ENCODE measurements at places on chromosomes 3 and 15. TPM values are rescaled to one million over a fixed set of nuclear protein-coding genes. Genes with fewer than 3 reads are reported as not detected.

The SLC28A2 gene
- total RNA-seq, result 0.23 TPM

DNA sequence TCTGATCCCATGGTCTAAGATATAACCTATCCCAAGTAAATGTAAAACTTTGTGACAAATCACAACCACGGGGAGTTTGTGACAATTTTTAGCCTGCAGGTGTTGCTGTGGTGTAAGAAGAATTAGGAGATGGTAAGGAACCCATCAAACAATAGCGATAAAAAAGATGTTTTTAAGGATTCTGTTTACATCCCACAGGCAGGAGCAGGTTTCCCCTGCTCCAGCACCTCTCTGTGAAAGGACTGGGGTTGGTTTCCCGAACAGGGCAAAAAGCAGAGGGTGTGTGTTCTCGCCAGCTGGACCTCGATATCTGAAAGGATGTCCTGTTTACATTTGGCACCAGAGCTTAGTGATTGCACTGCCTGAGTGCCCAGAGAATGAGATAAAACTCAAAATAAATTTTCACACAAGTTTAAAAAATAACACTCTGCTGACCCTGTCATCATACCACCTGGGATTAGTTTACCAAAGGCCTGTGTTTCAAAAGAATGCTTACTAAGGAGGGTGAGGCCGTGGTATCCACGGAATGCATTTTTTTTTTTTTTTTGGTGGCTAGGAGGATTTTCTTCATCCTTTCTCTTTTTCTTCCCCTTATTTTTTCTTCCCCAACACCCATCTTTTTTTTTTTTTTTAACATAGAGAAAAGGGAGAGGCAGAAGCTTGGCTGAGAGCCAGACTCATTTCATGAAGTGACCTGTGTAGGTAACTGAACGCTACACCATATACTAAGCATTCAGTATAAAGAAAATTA, 151.8 kb upstream of the DPH6 start:
- H3K27ac ChIP-seq, result no peak overlapping the region
- no peak for DNase-seq
- H3K27me3 ChIP-seq, result no peaks in the 10 kb centered on the region
- H3K36me3 ChIP-seq, result no peaks in the 10 kb centered on the region

- H3K27ac ChIP-seq, result peak overlapping the region; percentile 88
- peak overlapping the region; percentile 78 for H3K4me3 ChIP-seq
- no peak for DNase-seq
- peaks cover 28% of the 10 kb centered on the region for H3K4me1 ChIP-seq
- H3K27me3 ChIP-seq, result no peaks in the 10 kb centered on the region
Observed at GRCh38 chr15:65529762-65530317, 423 bp upstream of the HACD3 start.

The AVEN gene
- 18.4 TPM for total RNA-seq

GRCh38 chr3:133573629-133574194, at the start of gene CDV3:
Gene CDV3, plus strand, starts transcription at chr3:133573686. Its CDS starts 359 bp downstream, at chr3:133574045.
- peaks cover 26% of the 10 kb centered on the region for H3K36me3 ChIP-seq
- peak within 1 kb of the TSS; percentile 88 for H3K4me3 ChIP-seq
- H3K27ac ChIP-seq, result peak within 1 kb of the TSS; percentile 99
- peaks cover 33% of the 10 kb centered on the region for H3K4me1 ChIP-seq
- H3K27me3 ChIP-seq, result no peaks in the 10 kb centered on the region
- no peak for DNase-seq
